ENCODE measurements at places on chromosomes 5 and 9.

DNA sequence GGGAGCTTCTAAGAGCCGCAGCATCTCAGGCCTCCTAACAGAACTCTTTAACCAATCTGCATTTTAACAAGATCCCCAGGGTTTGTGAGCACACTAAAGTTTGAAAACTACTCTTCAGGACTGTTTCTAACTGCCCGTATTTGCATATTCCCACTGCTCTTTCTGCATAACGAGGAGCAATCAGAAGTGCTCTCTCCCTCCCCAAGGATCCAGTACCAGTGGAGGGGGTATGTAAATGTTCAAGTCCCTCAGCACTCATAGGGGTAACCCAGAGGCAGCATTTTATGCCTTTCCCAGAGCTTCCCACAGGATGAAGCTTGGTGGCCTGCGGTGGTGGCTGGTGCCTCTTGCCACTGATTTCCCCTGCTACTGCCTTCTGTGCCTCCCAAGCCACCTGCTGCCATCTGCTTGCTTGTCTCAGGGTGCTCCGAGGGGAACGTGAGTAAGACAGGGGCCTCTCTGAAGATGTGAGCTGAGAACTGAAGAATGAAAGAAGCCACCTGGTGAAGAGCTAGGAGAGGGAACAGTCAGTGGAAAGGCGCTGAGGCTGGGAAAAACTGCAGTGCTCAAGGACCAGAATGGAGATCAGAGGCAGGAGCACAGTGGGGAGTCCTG, 30.0 kb upstream of the PPP1R2B start:
- no peak for DNase-seq

DNA sequence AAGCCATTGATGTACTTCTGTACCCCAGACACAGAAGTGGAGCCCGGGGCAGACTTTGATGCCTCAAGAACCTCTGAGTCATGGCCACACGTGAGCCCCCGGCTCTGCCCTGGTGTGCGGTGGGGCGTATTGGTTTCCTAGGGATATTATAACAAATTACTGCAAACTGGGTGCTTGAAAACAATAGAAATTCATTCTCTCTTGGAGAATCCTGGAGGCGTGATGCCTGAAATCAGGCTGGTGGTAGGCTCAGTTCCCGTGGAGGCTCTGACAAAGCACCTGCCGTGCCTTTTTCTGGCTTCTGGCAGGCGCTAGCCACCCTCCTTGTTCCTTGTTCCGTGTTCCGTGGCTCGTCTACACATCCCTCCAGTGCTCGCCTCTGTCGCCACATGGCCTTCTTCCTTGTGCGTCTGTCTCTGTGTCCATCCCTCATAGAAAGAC, 24.2 kb downstream of the NEK6 start:
- DNase-seq: no peak

GRCh38 chr9:9992936-9993335, 619.9 kb downstream of the PTPRD start:
- no peak for DNase-seq

- DNase-seq: no peak
Measured at GRCh38 chr5:68303754-68304420, 88.3 kb downstream of the PIK3R1 start.

DNA sequence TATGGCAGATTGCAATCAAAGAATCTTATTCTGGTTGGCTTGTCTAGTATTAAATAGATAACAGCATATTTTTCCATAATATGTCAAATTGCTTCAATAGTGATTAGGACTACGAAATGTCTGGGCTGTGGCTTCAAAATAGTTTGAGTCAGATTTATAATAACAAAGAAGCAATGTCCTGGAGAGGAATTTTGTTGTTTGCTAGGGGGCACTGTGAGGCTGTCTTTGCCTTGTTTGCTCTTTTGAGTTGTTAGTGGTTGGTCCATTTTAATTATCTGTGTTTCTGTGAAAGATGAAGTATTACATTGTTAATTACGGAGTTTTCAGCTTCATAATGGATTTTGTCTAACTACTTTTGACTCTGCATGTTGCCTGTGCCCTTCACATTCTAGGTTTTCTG, 713.6 kb downstream of the TLE4 start:
- no peak for DNase-seq

DNA sequence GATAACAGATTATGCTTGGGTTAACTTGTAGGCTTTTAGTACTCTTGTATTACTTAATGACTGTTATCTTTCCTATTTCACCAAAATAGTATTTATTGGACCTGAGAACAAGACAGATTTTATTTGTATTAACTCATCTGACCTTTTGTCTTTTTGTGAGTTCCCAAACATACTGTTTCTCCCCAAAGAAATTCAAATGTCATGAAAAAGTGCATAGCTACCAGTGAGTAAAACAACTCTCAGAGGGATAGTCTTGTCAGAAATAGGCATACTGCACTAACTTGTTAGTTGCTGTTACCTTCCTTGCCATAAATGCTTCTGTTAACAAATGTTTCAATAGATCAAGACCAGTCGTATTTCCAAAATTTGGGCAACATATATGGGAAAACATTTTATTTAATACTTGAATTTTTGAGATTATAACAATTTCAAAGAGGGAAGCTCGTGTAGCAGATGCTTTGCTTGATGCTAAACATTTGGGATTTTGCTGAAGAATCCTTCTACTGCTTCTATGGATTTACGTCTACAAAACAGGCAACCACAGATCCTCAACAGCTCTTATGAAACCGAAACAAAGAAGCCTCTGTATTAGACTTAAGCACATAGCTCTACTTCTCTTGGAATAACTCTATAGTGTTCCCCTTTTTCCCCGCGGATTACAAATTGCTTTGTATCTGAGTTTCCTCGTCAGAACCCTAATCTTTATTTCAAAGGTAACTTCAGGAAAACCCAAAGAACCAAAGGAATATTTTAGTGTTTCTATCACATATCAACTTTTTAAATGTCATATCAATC, 248.8 kb downstream of the MCTP1 start:
- DNase-seq: no peak

- DNase-seq: no peak
Measured at GRCh38 chr9:132663117-132663516, 6.7 kb downstream of the DDX31 start.

GRCh38 chr5:15425766-15426165, 74.2 kb upstream of the FBXL7 start:
- no peak for DNase-seq

- DNase-seq: no peak
Measured at GRCh38 chr5:32170303-32171151, 3.6 kb downstream of the GOLPH3 start.

GRCh38 chr5:90549729-90550275, 8.8 kb upstream of the ADGRV1 start:
- DNase-seq: no peak

DNA sequence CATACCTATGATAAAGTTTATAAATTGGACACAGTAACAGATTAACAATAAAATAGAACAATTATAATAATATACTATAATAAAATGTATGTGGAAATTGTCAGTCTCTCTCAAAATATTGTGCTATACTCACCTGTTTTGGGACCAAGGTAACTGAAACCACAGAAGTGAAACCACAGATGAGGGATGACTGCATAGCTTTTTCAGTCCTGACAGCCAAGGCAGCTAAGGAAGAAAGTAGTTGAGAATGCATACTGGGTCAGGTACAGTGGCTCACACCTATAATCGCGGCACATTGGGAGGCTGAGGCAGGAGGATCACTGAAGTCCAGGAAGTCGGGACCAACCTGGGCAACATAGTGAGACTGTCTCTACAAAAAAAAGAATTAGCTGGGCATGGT, 8.9 kb downstream of the SRP19 start:
- DNase-seq: no peak

DNA sequence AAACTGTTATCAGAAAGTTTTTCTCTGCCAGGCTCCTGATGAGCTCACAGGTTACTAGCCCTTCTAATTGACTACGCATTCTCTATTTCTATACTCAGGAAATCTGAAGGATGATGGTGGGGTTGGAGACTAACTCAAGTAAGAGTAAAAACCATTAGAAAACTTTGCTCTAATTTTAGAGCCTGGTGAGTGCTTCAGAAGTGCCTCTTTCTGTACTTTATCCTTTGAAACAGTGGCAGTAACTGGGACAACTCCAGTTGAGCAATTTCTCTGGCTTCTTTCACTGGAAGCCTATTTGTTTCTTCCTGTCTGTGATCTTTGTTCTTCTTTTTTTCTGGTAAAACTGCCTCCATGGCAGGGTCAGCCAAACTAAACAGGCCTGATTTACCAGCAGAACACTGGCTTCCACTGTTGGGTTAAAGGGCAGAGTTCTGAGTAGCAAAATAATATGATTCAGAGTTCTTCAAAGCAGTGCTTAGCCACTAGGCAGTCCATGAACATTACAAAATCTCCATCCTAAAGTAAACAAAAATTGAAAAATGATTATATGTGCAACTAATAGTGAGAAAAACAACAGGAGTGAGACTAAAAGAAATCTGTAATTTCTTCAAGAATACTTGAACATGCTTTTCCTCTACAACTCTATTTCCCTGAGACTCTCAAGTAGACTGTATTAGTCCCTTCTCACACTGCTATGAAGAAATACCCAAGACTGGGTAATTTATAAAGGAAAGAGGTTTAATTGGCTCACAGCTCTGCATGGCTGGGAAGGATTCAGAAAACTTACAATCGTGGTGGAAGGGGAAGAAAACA, 79.8 kb downstream of the MROH2B start:
- no peak for DNase-seq

DNA sequence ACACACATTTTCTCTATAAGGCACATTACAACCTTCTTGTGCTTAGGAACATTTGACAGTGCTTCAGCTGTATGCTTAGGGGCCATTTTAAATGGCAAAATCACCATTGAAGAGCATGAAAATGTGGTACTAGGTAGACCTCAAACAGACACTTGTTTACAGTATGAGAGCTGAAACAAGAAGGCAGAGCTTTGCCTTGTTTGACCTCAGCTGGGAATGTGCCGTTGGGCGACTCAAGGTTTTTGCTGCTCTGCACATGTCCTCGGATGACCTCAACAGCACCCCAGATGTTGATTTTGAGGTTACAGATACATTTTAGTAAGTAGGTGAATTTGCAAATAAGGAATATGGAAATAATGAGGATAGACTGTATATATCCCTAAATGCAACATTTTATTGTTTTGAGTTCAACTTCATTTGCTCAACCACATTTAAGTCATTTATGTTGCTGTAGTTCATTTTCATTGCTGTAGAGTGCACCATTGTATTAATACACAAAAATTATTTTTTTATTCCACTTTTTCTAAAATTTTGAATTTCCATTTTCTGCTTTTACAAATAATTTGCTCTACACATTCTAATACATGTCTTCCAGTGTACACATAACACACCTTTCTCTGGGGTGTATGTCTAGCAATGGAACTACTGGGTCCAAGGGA, 206.8 kb downstream of the NR3C1 start:
- no peak for DNase-seq

- DNase-seq: no peak
Measured at GRCh38 chr9:111969622-111970021, 73.0 kb downstream of the UGCG start.

DNA sequence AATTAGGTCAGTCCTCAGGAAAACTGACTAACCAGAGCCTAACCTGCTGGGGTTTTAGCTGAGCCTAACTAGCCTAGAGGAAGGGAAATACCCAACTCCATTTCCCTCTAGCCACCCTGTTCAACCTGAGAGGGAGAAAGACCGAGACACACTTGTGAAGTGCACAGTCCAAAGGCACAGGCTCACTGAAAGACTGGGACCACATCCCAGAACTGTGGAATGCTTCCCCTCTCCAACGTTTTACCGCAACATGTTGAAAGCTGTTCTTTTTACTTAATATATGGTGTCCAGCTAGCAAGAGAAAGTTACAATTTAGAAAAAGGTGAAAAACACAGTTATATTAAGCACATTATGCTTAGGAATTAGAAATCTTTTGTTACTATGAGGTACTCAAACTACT, 76.8 kb upstream of the SIMC1 start:
- DNase-seq: no peak

DNA sequence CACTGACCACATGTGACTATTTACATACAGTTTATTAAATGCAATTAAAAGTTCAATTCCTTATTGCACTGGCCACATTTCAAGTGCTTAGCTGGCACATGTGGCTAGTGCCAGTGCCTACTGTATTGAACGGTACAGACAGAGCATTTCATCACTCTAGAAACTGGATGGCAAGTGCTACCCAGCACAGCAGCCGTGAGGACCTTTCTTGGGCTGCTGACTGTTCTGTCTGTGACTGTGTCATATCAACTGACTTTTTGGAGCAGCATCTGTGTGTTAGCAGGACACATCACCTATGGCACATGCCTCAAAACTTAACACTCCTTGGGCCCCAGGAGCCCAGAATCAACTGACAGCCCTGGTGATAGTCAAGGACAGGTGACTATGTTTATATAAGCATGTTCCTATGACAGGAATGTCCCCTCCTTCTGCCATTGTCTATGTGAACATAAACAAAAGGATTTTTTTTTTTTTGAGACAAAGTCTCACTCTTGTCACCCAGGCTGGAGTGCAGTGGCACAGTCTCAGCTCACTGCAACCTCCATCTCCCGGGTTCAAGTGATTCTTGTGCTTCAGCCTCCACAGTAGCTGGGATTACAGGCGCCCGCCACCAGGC, 8.9 kb downstream of the IRF1 start:
- no peak for DNase-seq

DNA sequence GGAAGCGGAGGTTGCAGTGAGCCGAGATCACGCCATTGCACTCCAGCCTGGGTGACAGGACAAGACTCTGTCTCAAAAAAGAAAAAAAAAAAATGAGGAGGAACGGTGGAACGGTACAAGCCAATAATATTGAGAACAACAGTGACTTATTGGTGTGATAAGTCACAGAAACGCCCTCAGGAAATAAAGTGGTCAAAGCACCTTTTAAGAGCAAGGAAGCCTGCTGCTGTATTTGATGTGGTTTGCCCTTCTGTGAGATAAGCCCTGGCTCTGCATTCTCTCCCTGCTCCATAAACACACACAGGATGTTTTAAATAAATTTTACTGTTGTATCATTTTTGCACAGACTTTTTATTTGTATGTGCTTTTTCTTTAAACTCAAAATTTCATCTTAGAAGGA, 269.9 kb upstream of the MSX2 start:
- no peak for DNase-seq

- no peak for DNase-seq
Measured at GRCh38 chr5:112083623-112084022, 326.6 kb upstream of the NREP start.

- no peak for DNase-seq
Measured at GRCh38 chr5:168047669-168048111, 243.8 kb upstream of the WWC1 start.

GRCh38 chr9:100586093-100586492, 8.2 kb downstream of the CAVIN4 start:
- no peak for DNase-seq

- DNase-seq: no peak
Measured at GRCh38 chr9:81052846-81053245, 636.5 kb downstream of the TLE1 start.

GRCh38 chr5:88691230-88691582, 191.8 kb downstream of the MEF2C start:
- DNase-seq: no peak

- DNase-seq: no peak
Measured at GRCh38 chr5:134582281-134582680, 50.3 kb downstream of the SAR1B start.

- DNase-seq: no peak
Measured at GRCh38 chr9:93346231-93347112, 105.0 kb upstream of the FAM120A start.

All from GM20000 (cell line).